GM23248 (cell line): ENCODE measurements at places on chromosomes 13 and 19. TPM values are rescaled to one million over a fixed set of nuclear protein-coding genes. Genes with fewer than 3 reads are reported as not detected.
A peak's percentile ranks its signal among the peaks of the same experiment; 100 is the strongest.

- H3K27ac ChIP-seq: no peak overlapping the region
- no peak overlapping the region for H3K4me3 ChIP-seq
- DNase-seq: no peak
- H3K4me1 ChIP-seq: no peaks in the 10 kb centered on the region
- H3K27me3 ChIP-seq: no peaks in the 10 kb centered on the region
These were observed 58.8 kb downstream of the GGACT start for GRCh38 chr13:100529666-100530377.

DNA sequence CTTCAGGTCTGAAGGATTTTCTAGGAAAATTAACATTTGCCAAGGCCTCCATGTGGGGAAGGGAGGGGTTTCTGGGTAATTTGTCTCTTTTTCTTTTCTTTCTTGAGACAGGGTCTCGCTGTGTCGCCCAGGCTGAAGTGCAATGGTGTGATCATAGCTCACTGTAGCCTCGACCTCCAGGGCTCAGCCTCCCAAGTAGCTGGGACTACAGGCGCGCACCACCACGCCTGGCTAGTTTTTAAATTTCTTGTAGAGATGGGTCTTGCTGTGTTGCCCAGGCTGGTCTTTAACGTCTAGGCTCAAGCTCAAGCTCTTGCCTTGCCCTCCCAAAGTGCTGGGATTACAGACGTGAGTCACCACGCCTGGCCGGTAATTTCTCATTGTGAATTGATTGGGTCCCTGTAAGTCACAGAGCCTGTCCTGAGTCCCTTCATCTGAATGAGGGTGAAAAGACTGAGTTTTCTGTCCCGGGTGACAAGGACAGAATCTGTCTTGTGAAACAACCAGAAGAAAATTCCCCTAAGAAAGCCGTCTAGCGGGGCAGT lies 10.0 kb upstream of the SPC24 start:
- H3K4me3 ChIP-seq: peak overlapping the region; percentile 46
- peak; percentile 68 for DNase-seq
- H3K27ac ChIP-seq: peak overlapping the region; percentile 99
- no peaks in the 10 kb centered on the region for H3K27me3 ChIP-seq
- peaks cover 57% of the 10 kb centered on the region for H3K4me1 ChIP-seq

GRCh38 chr19:43471091-43471490 lies 5.7 kb upstream of the LYPD3 start:
- no peaks in the 10 kb centered on the region for H3K36me3 ChIP-seq
- H3K4me3 ChIP-seq: no peak overlapping the region
- no peak for DNase-seq
- no peaks in the 10 kb centered on the region for H3K27me3 ChIP-seq
- peaks cover 13% of the 10 kb centered on the region for H3K4me1 ChIP-seq

Gene ZNF561
- 24.8 and 33.6 TPM in 2 replicates for total RNA-seq

- no peaks in the 10 kb centered on the region for H3K36me3 ChIP-seq
- no peak for DNase-seq
These were observed 130.2 kb downstream of the MIPEP start for GRCh38 chr13:23758798-23759527.

DNA sequence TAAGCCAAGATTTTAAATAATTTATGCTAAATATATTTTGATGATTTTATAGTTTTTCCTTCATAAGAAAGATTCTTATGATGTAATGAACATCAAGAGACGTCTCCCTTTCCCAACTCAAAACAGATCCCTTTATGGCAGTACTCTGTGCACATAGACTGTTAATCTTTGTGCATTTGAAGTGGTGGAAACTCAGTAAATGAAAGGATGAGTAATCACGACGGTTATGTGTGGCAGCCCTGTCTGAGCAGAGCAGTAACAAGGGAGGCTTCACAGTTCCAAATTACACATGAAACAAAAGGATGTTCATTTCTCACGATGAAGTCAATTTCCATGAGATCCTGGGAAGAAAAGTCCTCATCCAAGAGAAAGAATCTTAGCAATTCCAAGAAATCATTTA lies 498.1 kb downstream of the KLF5 start:
- DNase-seq: no peak
- peaks cover 6% of the 10 kb centered on the region; the same call in 1 of the 2 replicates for H3K27me3 ChIP-seq
- H3K36me3 ChIP-seq: no peaks in the 10 kb centered on the region
- H3K4me1 ChIP-seq: no peaks in the 10 kb centered on the region
- no peak overlapping the region for H3K27ac ChIP-seq
